ENCODE measurements at places on chromosomes 6 and 20.

- DNase-seq = no peak
These were observed 181.4 kb downstream of the PHF3 start for GRCh38 chr6:63816982-63817436.

DNA sequence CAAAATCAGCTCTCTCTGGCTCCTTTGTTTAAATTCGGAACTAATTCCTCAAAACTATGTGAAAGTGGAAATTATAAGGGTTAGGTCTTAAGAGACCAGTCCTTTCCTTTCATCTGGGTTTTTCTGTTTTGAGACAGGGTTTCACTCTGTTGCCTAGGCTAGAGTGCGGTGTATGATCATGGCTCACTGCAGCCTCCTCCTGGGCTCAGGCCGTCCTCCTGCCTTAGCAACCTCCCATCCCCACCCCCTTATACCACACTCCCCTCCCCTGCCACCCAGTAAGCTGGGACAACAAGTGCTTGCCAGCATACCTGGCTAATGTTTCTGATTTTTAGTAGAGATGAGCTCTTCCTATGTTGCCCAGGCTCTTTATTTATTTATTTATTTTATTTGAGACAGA, 12.8 kb upstream of the SSR1 start:
- DNase-seq = no peak

GRCh38 chr6:79081663-79082062, 3.6 kb upstream of the PHIP start:
- DNase-seq = no peak

DNA sequence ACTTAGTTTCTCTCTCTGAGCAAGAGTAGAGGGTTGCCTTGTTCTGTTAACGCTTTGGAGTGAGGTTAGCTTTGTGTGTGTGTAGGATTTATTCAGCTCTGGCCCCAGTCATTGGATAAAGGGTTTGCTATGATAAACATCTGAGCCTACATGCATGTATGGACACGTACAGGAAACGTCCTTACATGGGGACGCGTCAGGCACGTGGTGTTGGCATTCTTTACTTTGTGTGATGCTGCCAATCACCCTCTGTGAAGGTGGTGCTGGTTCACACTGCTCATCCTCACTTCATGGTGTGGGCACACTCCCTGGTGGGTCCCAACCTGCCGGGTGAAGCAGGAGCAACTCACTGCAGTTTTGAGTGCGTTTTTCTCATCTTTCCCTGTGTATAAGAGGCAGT, 53.4 kb upstream of the CD93 start:
- DNase-seq = no peak

- peak; percentile 29 for DNase-seq
These were observed 1.2 kb downstream of the SLC35D3 start for GRCh38 chr6:136923116-136923953.

GRCh38 chr20:45948261-45948733, 13.8 kb downstream of the PCIF1 start:
- no peak for DNase-seq

DNA sequence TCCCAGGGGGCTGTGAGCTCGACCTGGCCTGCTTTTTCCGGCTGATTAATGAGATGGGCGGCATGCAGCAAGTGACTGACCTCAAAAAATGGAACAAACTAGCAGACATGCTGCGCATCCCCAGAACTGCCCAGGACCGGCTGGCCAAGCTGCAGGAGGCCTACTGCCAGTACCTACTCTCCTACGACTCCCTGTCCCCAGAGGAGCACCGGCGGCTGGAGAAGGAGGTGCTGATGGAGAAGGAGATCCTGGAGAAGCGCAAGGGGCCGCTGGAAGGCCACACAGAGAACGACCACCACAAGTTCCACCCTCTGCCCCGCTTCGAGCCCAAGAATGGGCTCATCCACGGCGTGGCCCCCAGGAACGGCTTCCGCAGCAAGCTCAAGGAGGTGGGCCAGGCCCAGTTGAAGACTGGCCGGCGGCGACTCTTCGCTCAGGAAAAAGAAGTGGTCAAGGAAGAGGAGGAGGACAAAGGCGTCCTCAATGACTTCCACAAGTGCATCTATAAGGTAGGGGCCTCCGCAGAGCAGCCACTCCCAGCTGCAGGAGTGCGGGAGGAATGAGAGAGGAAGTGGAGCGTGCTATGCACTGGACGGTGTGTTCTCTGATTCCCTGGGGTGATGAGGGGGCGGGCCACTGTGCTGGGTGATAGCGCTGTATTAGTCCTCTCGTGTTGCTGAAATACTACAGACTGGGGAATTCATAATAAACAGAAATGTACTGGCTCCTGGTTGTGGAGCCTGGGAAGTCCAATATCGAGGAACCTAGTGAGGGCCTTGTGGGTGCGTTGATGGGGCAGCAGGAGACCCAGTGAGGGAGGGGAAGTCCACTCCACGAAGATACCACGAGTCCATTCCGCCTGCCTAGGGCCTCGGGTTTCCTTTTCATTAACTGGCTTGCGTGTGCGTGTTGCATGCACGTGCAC, 161.7 kb downstream of the DTNBP1 start:
- no peak for DNase-seq

GRCh38 chr6:101391772-101392585, 1.5 kb upstream of the GRIK2 start:
- DNase-seq = no peak

DNA sequence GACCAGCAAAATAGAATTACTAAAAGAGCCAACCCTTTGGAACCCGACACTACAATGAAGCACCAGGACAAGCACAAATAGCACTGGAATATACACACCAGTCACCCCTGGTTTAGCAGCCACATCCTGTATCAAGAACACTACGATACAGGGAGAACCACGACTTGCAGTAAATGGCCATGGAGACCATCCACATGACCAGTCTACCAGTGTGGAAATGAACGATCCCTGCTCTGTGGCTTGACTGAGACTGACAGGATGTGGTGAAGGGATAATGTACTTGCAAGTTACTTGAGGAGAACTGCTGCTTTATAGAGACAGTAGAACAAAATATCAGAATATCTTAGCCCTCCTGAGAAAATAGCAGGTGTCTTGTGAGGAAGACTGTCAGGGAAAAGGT, 169.6 kb downstream of the COL9A1 start:
- DNase-seq = no peak

GRCh38 chr6:44012078-44012493, 115.2 kb downstream of the MRPL14 start:
- no peak for DNase-seq

- no peak for DNase-seq
These were observed 3.1 kb downstream of the NTSR1 start for GRCh38 chr20:62711703-62712101.
